ENCODE measurements at places on chromosomes 3 and 15. TPM values are rescaled to one million over a fixed set of nuclear protein-coding genes. Genes with fewer than 3 reads are reported as not detected.

DNA sequence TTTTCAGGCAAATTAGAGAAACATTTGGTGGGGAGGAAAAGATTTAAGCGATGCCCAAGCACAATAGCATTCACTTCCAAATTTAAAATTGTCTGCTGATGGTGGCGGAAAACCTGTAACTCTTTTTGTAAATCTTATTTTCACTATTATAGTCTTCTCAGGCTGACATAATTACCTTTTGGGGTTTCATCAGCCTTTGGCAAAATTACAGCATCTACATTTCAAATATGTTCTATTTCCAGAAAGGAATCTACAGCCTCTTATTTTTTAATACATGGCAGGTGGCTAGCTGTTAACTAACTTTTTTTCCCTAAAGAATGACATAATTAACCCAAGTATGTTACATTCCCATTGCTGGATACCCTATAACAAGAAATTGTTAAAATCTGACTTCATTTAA is 391.5 kb upstream of the CCDC54 start:
- no peak for DNase-seq
- no peak overlapping the region for H3K27ac ChIP-seq
- no peaks in the 10 kb centered on the region for H3K4me1 ChIP-seq
- no peaks in the 10 kb centered on the region for H3K36me3 ChIP-seq
- no peaks in the 10 kb centered on the region for H3K27me3 ChIP-seq

GRCh38 chr3:65371053-65371452 is 667.7 kb downstream of the MAGI1 start:
- H3K27ac ChIP-seq: no peak overlapping the region
- no peaks in the 10 kb centered on the region for H3K27me3 ChIP-seq
- H3K4me3 ChIP-seq: no peak overlapping the region
- peaks cover 3% of the 10 kb centered on the region for H3K36me3 ChIP-seq

GRCh38 chr3:125137358-125138033 is 75.1 kb downstream of the SLC12A8 start:
- H3K4me3 ChIP-seq: no peak overlapping the region

- no peak overlapping the region for H3K4me3 ChIP-seq
- no peaks in the 10 kb centered on the region for H3K27me3 ChIP-seq
- no peak overlapping the region for H3K27ac ChIP-seq
- H3K4me1 ChIP-seq: peaks cover 6% of the 10 kb centered on the region
- no peaks in the 10 kb centered on the region for H3K36me3 ChIP-seq
- no peak for DNase-seq
Observed at GRCh38 chr3:135272026-135272669, 477.1 kb downstream of the EPHB1 start.

GRCh38 chr15:60520825-60521368 is 42.0 kb upstream of the ICE2 start:
- H3K4me3 ChIP-seq: no peak overlapping the region
- H3K36me3 ChIP-seq: peaks cover 9% of the 10 kb centered on the region
- H3K27ac ChIP-seq: no peak overlapping the region

THRB gene
- 10.8 TPM for total RNA-seq

DNA sequence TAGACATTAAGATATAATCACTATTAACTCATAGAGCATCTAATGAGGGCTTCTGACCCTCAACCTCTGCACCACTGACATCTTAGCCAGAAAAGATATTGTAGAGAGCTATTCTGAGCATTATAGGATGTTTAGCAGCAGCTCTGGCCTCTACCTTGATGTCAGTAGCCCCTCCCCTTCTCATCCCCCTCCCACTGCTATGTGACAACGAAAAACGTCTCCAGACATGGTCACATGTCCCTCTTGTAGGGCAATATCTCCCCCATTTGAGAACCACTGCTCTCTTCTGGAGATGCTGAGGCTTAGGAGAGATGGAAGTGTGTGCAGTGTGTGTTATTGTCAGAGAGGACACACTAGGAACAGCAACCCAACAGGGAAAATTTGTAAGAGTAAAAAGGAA is 242.3 kb downstream of the FEZF2 start:
- H3K27me3 ChIP-seq: no peaks in the 10 kb centered on the region
- no peak for DNase-seq
- no peak overlapping the region for H3K27ac ChIP-seq
- no peaks in the 10 kb centered on the region for H3K4me1 ChIP-seq
- no peak overlapping the region for H3K4me3 ChIP-seq

DNA sequence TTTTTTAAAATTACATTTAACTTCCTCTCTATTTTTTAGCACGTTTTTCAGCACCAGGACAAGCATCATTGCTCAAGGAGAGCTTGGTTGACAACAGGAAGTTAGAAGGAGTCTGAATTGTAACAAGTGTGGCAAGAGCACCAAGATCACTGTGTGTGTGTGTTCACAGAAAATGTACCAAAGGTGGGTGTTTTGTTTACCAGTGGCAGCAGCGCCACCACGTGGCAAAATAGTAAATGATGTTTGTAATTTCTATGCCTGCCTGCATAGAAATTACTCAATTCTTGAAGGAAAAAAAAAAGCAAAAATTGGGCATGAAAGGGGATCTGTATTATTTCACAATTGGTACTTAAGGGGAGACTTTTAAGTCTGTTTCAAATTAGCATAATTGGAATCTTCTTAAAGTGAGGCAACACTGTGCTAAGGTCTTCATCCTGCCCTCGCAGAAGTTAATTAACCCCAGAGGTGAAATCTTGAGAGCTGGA is 7.4 kb upstream of the U2SURP start:
- H3K36me3 ChIP-seq: no peaks in the 10 kb centered on the region
- H3K4me1 ChIP-seq: peaks cover 3% of the 10 kb centered on the region
- H3K27ac ChIP-seq: no peak overlapping the region
- no peaks in the 10 kb centered on the region for H3K27me3 ChIP-seq
